ENCODE measurements at places on chromosomes 4 and X.

DNA sequence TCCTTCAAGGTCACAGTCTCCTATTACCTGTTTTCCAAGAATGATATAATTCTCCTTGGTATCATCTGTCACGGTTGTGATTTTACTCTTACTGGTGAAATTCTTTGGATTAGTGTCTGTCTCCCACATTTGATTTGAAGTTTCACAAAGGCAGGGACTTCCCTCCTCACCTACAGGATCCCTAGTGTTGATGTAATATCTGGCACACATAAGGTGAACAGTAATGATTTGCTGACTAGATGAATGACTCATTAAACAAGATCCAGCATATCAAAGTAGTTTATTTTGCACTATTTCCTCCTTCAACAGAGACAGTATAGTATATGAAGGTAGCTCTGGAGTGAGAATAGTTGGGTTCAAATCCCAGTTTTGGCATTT is 135.3 kb upstream of the IL1RAPL2 start:
- no peak for DNase-seq

- DNase-seq = no peak
These were observed 325.4 kb upstream of the GALNT7 start for GRCh38 chr4:172843192-172843591.

- DNase-seq = no peak
These were observed 599.8 kb downstream of the GALNTL6 start for GRCh38 chr4:172412851-172413580.

DNA sequence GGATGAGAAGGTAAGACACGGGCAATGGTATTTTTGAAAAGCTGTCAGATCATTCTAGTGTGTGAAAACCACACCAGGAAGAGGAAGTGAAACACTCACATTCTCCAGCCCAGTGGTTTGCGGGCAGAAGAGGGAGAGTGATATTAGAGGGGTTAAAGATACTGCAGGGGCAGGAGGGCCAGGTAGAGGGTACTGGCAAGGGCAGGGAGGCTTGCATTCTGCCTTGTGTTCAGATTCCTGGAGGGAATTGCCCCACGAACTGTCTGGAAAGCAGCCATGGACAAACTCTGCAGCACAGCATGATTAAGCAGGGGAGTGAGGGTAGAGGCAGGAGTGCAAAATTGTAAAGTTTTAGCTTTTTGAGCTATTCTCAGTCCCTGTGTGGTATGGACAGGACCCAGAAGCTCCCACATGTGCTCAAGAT is 30.9 kb downstream of the NIPAL1 start:
- no peak for DNase-seq

- DNase-seq = no peak
These were observed 21.7 kb downstream of the DDIT4L start for GRCh38 chr4:100168521-100168920.

- DNase-seq = no peak
These were observed at the start of gene JAKMIP1 for GRCh38 chr4:6200011-6200921. JAKMIP1 (minus strand) TSS chr4:6200549; CDS start chr4:6112850, 87,699 bp downstream.

DNA sequence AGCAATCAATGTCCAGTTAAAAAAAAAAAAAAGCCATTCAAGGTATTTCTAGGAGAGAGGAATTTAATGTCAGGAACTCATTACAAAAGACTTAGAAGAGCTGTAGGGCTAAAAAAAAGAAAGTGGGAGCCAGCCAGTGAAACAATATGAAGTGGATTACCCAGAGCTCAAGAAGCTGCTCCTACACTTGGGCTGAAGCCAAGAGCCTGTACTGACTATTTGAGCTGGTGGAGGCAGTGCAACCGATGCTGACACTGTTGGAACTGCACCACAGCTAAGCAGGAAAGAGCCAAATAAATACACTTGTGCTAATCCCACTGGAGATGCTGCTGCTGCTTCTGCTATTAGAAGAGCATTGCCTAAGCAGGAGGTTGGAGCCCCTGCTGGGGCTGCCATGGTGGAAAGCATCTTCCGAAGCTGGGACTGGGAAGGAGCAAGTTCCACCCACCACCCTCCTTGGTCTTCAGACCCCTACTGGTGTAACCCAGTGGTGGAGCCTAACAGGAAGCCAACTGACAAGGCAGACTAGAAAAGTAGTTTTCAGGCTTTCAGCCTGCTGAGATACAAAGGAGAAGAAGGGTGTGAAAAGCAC is 65.4 kb downstream of the CXXC4 start:
- no peak for DNase-seq

GRCh38 chrX:56793521-56794320 is 64.7 kb downstream of the NBDY start:
- DNase-seq = peak; percentile 38

- no peak for DNase-seq
These were observed 133.2 kb upstream of the ANXA3 start for GRCh38 chr4:78418406-78418805.

- DNase-seq = no peak
These were observed 225.0 kb downstream of the QDPR start for GRCh38 chr4:17286752-17287460.

- no peak for DNase-seq
These were observed 7.1 kb downstream of the CPZ start for GRCh38 chr4:8599657-8600056.
